ENCODE measurements at places on chromosomes 12 and 14.

- DNase-seq = no peak
Measured at GRCh38 chr14:81004575-81004974, 49.2 kb downstream of the TSHR start.

DNA sequence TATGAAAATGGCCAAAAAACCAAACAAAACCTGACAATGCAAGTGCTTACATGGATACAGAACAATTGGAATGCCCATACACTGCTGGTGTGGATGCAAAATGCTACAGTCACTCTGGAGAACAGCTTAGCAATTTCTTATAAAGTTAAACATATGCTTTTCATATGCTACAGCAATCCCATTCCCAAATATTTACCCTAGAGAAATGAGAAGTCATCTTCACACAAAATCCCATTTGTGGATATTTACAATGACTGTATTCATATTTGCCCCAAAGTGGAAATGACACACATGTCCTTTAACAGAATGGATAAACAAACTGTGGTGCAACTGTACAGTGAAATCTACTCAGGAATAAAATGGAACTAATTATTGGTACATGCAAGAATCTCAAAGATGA lies 20.4 kb downstream of the SAV1 start:
- no peak for DNase-seq

- DNase-seq = no peak
Measured at GRCh38 chr14:32457213-32457920, 128.3 kb downstream of the AKAP6 start.

DNA sequence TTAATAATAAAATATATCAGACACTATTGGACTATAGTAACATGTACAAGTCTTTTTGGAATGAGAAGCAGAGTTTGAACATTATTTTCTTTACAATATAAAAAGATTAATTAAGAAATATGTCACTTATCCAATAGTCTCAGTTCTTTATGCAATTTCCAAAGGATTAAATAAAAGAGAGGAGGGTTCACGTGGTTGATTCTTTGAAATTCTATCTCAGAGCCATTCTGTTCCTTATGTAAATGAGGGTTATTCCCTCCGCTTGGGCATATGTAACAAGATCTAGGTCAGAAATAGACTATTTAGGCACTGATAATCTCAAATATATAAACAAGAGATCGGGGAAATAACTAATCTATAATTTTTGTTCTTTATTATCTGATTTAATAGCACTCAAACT lies 2.1 kb upstream of the TUBA1A start:
- DNase-seq = no peak
